ENCODE measurements at places on chromosomes 11 and 22.

DNA sequence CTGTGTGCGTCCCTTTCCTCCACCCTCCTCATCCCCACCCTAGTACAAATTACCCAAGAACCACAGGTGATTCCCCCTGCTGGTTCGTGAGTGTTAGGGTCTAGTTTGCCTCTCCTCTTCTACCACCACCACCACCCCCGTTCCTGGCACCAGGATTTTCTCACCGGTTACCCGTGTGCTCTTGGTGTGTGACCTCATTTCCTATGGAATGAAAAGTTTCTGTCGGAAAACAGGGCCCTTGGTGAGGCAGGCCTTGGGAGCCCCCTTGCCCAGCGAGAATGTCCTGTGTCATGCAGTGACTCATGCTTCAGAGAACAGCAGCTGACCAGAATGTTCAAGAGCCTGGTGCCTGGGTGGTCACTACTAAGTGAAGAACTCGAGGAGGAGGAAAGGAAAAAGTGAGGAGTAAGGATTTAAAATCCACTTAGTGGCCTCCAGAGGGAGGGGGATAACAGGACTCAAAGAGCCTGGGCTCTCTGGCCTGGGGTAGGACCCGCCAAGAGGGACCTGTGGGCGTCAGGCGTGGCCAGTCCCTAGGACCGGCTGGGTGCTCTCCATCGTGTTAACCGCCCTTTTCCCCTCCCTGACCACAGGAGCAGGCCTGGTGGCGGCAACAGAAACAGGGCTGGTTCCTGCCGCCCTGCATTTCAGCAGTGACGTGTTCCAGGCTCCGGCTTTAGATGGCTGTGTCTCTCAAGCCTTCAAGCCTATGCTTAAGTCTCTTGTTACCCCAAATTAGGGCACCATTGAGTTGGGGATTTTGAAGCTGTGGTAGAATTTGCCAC, 30.2 kb downstream of the C22orf31 start:
- no peak for DNase-seq

GRCh38 chr11:121429556-121429955, 22.6 kb upstream of the SORL1 start:
- DNase-seq = no peak

DNA sequence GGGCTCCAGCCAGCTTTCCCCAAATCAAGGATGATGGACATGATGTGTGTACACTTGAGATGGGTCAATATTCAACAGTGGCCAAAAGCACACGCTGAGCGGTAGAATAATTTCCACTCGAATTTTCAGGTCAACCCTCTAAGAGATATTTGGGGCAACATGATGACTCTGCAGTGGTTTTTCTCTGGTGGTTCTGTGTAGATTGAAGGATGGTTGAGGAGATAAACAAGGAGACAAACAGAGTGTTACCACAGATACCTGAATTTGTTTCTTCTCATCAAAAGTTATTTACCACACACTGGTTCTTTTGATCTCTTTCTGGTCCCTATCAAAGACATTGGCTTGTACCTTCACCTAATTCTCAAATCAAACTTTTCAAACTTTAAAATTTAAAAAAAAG, 242.0 kb downstream of the ETS1 start:
- DNase-seq = no peak

GRCh38 chr11:88231894-88232482, 56.7 kb upstream of the RAB38 start:
- no peak for DNase-seq

DNA sequence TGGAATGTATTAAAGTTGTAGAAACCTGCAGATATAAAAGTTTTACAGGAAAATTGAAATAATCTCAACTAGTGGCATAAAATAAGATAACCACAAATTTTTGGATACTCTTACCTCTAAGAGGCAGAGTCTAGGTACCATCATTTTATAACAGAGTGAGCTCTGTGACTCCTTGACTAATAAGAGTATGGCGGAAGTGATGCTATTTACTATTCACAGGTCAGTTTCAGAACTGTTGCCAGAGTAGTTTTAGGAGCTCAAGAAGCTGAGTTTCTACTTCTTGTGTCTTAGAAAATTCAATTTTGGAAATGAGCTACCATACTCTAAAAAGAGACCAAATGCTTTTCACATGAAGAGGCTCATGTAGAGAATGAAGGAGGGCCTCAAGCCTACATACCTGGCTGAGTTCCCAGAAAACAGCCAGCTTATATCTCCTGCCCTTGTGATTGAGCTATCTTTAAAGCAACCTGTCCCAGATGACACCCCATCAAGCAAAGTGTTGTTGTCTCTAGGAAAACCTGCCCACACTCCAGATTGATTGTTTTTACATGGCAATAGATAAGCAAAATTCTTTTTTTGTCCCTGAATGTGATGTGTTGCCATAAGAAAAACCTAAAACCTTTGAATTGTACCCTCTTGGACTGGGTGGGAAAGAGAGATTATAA, 712.8 kb upstream of the CNTN5 start:
- DNase-seq = no peak

- no peak for DNase-seq
Observed at GRCh38 chr22:26941896-26942636, 284.7 kb downstream of the MIAT start.

- no peak for DNase-seq
Observed at GRCh38 chr11:128239306-128239705, 348.1 kb downstream of the ETS1 start.

- no peak for DNase-seq
Observed at GRCh38 chr11:111230122-111230465, 15.4 kb upstream of the POU2AF2 start.

DNA sequence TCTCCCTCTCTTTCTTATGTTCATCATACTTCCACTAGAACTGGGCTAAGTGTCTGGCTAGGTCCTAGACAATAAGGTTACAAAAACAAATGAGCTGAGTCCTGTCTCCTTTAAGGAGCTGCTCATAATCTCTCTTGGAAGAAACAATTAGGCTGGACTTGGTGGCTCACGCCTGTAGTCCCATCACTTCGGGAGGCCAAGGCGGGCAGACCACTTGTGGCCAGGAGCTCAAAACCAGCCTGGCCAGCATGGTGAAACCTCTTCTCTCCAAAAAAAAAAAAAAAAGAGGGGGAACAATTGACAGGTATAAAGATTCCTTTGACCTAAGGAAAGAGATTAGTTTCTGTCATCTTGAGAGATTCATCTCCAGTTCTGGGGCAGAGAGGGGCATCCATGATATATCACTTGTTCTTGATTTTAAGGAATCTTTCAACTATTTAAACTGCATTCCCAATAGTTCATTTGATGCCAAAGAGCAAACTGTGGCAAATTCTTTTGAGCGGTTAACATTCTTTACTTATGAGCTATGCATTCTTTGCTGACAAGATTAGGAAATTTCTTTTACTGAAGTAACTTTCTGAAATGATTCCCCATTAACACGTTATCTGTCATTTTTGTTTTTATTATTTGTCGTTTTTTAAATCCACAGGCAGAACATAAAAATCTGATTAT, 125.5 kb downstream of the C11orf87 start:
- DNase-seq = no peak

DNA sequence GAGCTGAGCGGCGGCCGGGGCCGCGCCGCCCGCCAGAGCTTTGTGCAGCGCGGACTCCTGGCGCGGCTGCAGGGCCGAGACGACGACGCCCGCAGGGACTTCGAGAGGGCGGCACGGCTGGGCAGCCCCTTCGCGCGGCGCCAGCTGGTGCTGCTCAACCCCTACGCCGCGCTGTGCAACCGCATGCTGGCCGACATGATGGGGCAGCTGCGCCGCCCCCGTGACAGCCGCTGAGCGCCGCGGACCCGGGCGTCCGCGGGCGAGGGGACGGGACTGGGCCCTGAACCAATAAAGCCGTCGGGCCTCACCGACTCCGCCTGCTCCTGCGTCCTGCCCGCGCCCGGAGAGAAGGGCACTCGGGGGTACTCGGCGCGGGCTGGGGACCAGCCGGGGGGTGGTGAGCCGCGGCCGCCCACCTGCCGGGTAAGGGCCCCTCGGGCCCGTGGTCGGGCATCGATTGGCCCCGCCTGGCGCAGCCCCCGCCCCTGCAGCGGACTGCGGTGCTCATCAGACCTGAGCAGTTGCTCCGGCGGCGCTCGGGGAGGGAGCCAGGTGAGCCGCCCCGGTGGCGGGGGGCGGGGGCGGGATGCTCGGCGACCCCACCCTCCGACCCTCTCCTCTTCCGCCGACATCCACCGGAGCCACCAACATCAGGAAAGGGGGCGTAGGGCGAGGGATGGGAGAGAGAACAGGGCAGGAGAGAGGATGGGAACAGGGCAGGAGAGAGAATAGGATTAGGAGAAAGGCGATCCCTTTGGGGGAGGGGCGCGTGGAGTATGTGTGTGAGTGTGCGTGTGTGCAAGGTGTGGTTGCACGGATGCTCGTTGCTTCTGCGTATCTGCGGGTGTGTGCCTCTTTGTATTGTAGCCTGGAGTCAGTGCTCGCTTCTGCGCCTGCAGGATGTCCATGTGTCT, at the start of gene TMEM25:
Gene TMEM25, plus strand, starts transcription at position 510 of the 914 bp plus-strand sequence. CDS start 610 bp downstream, outside the sequence.
- peak; percentile 67 for DNase-seq

DNA sequence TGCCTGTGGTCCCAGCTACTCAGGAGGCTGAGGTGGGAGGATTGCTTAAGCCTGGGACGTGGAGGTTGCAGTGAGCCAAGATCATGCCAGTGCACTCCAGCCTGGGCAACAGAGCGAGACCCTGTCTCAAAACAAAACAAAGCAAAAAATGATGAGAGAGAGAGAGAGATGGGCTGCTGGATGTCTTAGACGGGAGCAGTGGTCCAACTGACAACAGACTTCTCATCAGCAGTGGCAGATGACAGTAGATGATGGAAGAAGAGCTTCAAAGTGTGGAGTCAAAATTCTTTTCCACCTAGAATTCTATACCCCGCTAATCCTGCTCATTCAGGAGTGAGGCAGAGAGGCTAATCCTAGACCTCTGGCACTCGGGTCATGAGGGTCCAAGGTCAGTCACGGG, 29.0 kb upstream of the ACR start:
- no peak for DNase-seq

GRCh38 chr11:10095412-10096208, 198.4 kb downstream of the SBF2 start:
- no peak for DNase-seq

- no peak for DNase-seq
Observed at GRCh38 chr11:95883381-95883780, 40.5 kb downstream of the MTMR2 start.

DNA sequence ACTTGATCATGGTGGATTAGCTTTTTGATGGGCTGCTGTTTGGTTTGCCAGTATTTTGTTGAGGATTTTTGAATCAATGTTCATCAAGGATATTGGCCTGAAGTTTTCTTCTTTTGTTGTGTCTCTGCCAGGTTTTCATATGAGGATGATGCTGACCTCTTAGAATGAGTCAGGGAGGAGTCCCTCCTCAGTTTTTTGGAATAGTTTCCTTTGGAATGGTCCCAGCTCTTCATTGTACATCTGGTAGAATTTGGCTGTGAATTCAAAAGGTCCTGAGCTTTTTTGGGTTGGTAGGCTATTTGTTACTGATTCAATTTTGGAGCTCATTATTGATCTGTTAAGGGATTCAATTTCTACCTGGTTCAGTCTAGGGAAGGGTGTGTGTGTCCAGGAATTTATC, 78.1 kb downstream of the CTSC start:
- DNase-seq = no peak

DNA sequence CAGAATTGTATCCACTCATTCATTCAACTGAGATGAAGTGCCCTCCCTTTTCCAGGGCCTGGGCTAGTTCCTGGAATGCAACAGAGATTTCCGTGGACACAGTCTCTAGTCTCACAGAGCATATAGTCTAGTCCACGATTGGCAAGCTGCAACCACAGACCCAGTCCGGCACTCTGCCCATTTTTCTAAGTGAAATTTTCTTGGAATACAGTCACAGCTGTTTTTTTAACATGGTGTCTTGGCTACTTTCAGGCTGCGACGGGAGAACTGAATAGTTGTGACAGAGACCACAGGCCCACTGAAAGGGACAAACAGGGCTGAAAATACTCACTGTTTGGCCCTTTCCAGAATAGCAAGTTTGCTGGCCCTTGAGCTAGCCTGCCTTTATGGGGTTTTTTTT, 29.2 kb downstream of the ALG12 start:
- DNase-seq = no peak

DNA sequence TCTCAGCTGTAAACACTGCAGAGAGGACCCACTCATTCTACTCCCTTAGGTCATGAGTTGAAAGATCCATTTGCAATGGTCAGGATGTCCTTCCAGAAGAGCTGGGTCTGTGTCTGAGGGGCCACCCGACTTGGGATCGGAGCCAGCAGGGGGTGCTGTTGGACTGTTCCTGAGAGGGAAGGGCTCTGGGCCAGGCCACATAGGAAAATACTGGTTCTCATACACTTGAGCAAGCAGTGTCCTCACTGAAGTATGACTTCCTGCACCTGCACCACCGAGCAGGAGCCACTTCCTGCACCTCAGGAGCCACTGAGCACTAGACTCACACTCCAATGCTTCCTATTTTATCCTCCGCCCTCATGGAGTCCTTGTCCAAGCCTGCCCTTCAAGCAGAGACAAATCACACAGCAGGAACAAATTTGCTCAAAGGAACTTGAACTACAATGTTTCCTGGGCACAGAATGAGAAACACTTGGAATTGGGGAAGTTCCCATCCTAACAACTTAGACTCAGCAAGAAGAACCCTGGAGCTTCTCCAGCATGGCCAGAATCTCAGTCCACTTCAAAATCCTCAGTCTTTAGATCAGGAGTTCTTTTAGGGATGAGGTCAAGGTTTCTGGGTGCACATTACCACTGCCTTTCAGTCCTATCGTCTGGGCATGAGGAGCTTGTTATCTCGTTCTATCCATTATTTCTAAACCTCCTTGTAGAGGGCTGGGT, 36.6 kb upstream of the VPREB1 start:
- no peak for DNase-seq

DNA sequence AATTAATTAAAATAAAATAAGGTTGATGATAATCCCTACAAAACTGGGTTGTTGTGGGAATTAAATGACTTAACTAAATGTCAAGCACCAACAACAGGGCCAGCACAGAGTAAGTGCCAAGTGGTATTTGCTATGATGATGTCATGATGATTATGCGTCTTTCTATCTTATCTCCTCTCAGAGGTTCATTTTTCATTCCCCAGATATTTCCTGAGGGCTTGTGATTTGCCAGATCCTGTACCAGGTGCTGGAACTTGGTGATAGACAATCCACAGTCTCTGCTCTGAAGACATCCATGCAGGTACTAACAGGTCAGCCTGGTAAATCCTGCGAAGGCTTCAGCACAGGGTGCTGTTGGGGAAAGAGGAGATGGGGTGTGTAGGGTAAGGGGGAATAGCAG, 8.1 kb upstream of the MYH9 start:
- no peak for DNase-seq

GRCh38 chr11:7513234-7514098, at the start of gene PPFIBP2:
PPFIBP2 (plus strand) TSS chr11:7513999; CDS start chr11:7549476, 35,477 bp downstream.
- peak; percentile 32 for DNase-seq
